Cerebellar cortex (tissue), 1 donor: ENCODE measurements at places on chromosomes 5 and 9.

DNA sequence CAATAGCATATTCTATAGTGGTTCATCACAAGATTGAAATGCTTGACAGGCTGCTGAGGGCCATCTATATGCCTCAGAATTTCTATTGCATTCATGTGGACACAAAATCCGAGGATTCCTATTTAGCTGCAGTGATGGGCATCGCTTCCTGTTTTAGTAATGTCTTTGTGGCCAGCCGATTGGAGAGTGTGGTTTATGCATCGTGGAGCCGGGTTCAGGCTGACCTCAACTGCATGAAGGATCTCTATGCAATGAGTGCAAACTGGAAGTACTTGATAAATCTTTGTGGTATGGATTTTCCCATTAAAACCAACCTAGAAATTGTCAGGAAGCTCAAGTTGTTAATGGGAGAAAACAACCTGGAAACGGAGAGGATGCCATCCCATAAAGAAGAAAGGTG is 43.8 kb downstream of the GCNT1 start:
- DNase-seq: no peak

DNA sequence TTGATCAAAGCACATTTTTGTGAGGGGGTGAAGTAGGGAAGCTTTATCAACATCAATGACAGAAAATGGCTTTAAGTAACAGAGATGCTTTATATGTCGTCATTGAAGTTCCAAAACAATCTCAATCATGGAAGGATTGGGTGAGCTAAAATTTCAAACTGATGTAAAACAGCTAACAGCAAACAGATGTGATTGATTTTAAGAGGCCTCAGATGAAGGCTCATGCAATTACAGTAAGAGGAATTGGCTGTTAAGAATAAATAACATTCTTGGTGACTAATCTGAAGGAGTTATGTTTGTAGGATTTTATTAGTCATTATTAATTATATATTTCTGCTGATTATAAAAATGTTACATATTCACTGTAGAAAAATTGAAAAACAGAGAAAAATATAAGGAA is 63.5 kb upstream of the PUM3 start:
- no peak for DNase-seq

DNA sequence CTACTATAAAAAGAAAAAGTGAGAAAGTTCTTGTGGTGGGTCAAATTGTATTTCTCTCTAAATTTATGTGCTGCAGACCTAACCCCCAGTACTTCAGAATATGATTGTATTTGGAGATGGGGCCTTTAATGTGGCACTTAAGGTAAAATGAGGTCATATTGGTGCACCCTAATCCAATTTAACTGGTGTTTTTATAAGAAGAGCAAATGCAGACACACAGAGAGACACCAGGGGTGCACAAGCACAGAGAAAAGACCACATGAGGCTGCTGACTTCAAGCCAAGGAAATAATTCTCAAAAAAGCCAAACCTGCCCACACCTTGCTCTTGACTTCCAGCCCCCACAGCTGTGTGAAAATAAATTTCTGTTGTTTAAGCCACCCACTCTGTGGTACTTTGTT is 80.2 kb upstream of the HTR4 start:
- no peak for DNase-seq

GRCh38 chr9:38058452-38059232 is 10.4 kb downstream of the SHB start:
- no peak for DNase-seq
